Activated CD4-positive, alpha-beta T cell treated with anti-CD3 and anti-CD28 coated beads for 4 hours (primary cell): ENCODE measurements at places on chromosomes 3 and 15.

- DNase-seq, result no peak
These were observed 20.0 kb downstream of the GRIP2 start for GRCh38 chr3:14520149-14520548.

DNA sequence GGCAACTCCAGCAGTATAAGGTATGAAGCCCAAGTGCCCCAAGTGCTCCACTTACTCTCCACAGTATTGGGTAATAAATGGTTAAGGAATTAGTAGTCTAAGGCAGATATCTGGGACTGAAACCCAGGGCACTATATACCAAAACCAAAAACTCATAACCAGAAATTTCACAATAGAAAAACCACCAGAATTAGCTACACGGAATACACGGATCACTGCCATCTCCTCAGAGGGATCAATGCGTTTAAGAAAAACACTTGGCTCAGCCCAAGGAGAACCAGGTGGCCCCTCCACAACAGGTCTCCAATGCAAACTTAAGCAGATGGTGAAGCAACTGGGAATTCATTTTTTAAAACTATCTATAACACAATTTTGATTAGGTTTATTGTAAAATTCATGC is 83.6 kb downstream of the FAIM start:
- DNase-seq, result no peak

GRCh38 chr15:26182441-26182840 is 319.3 kb upstream of the ATP10A start:
- DNase-seq, result no peak

DNA sequence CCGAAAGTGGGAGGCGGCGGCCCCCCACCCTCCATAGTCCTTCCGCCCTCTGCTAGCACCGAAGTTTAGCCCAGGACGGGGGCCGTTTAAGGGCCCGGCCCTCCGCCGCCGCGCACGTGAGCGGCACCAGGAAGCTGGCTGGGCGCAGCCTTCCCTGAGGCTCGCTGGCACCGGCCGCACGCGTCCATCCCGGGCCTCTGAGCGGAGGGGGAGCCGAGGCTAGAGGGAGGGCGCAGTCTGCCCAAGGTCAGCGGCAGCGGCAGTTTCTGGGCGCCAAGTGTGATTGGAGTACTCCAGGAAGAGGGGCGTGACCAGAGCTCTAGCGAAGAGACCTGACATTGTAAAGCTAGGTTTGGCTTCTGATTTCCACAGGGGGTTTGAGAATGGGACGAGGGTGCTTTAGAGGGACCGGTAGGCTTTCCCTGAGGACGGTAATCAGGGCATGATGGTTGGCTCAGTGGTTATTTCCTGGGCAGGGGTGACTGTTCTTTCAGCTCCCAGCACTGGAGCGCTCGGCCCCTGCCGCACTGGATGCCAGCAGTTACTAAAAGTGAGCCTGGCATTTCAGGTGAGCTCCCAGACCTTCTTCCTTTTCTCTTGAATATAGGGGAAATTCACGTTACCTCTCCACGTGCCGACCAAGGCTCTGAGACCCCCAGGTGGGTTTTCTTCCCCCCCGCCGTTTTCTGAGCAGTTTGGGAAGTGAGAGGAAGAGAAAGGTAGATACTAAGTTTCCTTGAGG is 853 bp downstream of the TEX264 start:
- peak; percentile 56 for DNase-seq

GRCh38 chr3:14431917-14432834 is 29.8 kb downstream of the SLC6A6 start:
- peak; percentile 94 for DNase-seq

DNA sequence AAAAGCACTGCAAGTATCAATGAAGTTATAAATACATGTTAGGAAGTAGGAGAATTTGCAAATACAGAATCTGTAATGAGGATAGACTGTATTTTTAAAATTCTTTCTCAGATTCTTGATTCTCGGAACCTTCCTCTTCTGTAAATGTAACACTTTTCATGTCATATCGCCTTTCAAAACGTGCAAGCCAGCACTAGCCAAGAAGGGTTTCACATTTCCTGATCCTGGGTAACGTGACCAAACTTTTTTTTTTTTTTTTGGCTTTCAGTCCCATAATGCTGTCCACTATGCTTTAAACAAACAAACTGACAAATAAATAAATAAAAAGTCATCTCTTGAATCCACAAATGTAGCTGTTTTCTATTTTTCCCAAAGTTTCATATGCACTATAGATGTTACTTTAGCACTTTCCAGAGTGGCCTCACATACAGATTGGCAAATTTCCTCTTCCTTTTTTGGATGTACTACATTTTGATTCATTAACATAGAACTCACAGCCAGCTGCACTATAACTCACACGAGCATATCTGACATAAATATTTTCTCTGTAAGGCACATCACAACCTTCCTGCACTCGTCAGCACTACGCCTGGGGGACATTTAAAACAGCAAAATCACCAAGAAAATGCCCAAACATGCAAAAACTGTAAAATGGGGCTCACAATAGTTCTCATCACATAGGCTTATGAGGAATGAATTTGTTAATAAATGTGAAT is 208.1 kb downstream of the OSBPL10 start:
- DNase-seq, result no peak

GRCh38 chr3:100230710-100231109 is 30.1 kb upstream of the TBC1D23 start:
- no peak for DNase-seq

- DNase-seq, result peak; percentile 34
These were observed 35.2 kb downstream of the SLC6A20 start for GRCh38 chr3:45760878-45761711.

GRCh38 chr3:135051409-135051973 is 256.4 kb downstream of the EPHB1 start:
- no peak for DNase-seq

- DNase-seq, result no peak
These were observed 4.7 kb upstream of the FEM1B start for GRCh38 chr15:68272721-68273271.

DNA sequence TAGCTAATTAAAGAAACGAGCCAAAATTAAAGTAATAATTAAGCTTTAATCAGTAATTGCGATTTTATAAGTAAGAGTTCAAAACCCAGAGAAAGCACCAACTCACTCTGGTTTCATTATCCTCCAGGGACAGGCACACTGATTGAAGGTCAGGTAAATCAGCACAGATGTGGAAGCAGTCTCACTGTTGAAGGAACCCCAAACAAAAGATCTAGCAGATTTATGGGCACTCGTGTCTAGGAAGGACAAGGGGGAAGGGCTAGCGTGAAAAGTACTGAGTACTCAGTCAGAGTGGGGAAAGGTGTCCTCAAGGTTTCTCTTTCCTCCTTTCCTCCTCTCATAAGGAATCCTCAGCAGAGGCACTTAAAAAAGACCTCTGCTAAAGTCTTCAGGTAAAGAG is 320.1 kb downstream of the PYDC2 start:
- no peak for DNase-seq

DNA sequence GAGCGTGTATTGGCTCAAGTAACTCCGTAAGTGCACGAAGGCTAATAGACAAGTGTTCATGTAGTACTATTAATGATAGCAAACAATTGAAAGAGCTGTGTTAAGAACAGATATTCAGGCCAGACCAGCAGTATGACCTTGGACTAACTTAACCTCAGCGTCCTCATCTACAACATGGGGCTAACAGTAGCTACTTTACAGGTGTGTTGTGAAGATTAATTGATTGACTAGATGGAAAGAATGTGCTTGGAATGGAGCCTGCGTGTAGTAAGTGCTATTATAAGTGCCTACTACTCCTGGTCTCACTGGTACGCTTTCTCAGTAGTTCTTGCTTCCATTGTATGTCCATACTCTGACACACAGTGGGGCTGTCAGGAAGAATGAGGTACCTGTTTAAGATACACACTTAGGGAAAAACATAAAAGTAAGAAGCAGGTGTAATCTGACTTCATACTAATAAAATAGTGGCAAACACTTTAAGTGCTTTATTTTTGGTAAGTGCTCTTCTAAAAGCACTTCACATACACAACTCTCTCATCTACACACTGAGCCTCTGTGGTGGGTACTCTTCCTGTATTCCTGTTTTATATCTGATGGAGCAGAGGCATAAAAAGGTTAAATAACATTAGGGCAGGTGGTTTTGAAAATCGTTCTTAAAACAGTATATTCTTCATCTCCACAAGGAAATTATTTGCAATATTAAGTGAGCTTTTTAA is 24.3 kb upstream of the FBXL22 start:
- DNase-seq, result no peak

DNA sequence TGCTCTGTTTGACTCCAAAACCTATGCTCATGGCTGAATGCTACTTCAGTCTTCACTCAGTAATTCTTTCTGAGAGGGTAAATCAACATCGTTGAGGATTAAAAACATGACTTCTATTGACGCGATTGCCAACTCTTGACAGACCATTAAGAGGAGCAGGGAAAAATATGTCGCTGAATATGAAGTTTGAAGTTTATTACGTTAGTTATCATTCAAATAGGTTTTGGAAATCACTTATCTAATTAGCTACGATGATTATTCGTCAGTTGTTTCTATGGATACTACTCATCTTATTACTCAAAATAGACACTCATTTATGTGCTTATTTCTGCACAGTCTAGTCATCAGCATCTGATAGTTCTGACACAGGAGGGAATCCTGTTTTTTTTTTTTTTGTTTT is 279.2 kb upstream of the TBL1XR1 start:
- DNase-seq, result no peak

DNA sequence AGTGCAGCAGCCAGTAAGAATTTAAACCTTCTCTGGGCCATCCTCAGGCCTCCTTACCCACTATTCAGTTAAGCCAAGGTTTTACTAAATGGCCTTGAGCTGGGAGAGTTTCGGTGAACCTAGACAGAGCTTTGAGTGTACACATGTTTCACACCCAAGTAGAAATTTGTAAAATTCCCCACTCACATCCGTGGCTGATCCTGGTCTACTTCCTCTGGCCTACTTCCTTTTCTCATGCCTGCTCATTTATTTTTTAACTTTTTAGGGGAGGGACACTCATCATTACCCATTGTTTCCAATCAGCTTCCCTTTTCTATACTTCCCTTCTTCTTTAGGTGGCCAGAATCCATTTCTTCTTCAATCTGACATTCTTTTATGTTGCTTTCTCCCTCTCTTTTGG is 7.6 kb downstream of the CX3CR1 start:
- DNase-seq, result no peak

DNA sequence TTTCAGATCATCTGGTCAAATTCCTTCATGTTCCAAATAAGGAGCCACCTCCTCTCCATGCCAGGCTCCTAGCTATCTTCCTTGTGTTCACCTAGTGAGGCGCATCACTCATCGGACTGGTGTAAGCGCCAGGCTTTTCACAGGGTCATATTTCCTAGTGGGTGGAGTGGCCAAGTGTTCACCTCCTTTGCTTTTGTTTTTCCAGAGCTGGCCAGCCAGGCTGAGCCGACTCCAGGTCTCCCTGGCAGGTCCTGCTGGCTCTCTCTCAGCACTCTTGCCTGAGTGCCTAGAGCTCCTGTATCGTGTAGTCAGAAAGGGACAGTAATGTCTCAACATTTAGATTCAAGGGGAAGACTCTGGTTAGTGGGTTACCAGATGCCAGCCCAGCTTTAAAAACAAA is 31.0 kb downstream of the HEG1 start:
- no peak for DNase-seq

DNA sequence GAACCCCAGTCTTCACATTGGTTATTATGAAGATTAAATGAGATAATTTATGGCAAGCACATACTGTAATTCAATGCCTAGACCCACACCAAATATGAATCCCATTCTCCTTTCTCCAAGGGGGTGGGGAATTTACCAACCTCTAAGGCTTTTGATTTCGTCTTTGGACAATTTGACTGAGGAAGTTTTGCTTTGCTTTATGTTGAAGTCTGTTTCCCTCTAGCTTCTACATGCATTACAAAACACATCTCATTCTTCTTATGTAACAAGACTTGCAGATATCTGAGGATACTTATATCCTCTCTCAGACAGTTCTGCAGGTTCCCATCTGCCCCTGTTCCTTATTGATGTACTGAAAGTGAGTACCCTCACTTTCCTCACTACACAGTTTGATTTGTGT is 12.2 kb downstream of the CD80 start:
- no peak for DNase-seq

- no peak for DNase-seq
These were observed 11.9 kb downstream of the ANXA2 start for GRCh38 chr15:60385620-60386552.

- DNase-seq, result no peak
These were observed 623.5 kb upstream of the TBL1XR1 start for GRCh38 chr3:177820683-177821316.

- no peak for DNase-seq
These were observed 49.8 kb upstream of the SGO1 start for GRCh38 chr3:20235796-20236195.

DNA sequence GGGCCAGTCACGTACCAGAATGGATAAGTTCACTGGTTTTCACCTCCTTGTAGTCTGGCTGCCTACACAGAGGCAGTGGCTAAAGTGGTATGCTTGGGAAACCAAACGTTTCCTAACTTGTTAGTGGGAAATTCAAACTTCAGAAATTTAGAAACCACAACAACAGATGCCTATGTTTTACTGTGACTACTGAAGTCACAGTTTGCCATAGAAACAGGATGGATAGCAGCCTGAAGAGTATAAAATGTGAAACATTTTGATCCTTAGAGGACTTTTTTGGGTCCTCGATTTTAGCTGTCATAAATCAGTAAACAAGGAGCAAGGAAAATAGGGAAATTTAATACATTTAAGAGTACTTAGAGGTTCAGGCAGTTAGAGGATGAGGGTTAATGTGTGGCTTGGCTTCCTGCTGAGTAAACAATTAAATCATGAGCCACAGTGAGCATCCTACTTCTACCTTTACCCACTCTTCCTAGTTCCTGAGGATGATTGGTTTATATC is 48.6 kb downstream of the CMSS1 start:
- DNase-seq, result no peak

DNA sequence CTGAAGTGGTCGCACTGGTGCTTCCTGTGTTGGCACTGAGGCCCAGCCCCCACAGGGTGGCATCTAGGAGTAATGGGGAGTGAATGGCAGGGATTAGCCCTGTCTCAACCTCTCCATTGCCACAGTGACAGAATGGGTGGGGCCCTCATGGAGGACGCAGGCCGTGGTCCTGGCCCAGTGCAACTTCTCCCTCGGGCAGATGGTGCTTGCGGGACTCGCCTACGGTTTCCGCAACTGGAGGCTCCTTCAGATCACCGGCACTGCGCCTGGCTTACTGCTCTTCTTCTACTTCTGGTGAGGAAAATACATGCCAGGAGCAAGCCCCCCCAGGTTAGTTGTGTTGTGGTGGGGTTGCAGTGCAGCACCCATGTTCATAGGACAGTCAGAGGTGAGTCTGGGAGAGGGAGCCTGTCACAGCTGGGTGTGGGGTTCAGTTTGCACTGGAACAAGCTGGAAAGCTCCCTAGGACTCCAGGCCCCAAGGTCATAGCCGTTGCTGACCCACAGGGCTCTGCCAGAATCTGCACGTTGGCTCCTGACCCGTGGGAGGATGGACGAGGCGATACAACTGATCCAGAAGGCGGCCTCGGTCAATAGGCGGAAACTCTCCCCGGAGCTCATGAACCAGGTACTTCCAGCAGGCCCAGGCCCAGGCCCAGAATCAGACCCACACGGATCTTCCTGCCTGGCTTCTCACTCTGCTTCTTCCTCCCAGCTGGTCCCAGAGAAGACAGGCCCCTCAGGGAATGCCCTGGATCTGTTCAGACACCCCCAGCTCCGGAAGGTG is 7.0 kb upstream of the SLC22A14 start:
- DNase-seq, result no peak
